Astrocyte of the cerebellum (primary cell): ENCODE measurements at places on chromosomes 2 and 18.

DNA sequence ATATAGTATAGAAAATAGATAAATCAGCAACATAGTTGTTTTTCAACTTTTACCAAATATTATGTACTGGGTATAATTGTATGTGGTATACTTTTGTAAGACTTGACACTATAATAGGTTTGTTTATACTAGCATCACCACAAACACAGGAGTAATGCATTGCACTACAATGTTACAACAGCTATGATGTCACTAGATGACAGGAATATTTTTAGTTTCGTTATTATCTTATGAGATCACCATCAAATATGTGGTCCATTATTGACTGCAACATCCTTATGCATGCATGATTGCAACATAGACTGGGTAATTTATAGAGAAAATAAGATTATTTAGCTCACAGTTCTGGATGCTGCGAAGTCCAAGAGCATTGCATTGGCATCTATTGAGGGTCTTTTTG lies 678.4 kb upstream of the ZNF804A start:
- DNase-seq = no peak

DNA sequence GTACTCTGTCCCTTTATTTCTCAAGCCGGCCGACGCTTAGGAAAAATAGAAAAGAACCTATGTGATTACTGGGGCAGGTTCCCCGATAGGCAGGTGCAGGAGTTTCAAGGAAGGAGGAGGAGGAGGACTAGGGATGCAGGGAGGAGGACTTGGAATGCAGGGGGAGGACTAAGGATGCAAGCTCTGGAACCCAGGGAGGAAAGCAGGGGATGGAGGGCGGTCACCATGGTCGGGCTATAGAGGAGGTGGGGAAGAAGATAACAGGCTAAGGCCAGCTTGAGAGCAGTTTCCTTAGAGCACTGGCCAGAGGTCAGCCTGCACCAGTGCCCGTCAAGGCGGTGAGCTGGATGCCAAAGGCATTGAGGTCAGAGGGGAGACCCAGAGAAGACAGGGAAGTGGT lies 18.7 kb upstream of the B3GNT7 start:
- DNase-seq = no peak

- no peak for DNase-seq
These were observed 61.3 kb downstream of the MRPS9 start for GRCh38 chr2:105099153-105099552.

- no peak for DNase-seq
These were observed 15.5 kb upstream of the ITGA4 start for GRCh38 chr2:181441670-181442069.

DNA sequence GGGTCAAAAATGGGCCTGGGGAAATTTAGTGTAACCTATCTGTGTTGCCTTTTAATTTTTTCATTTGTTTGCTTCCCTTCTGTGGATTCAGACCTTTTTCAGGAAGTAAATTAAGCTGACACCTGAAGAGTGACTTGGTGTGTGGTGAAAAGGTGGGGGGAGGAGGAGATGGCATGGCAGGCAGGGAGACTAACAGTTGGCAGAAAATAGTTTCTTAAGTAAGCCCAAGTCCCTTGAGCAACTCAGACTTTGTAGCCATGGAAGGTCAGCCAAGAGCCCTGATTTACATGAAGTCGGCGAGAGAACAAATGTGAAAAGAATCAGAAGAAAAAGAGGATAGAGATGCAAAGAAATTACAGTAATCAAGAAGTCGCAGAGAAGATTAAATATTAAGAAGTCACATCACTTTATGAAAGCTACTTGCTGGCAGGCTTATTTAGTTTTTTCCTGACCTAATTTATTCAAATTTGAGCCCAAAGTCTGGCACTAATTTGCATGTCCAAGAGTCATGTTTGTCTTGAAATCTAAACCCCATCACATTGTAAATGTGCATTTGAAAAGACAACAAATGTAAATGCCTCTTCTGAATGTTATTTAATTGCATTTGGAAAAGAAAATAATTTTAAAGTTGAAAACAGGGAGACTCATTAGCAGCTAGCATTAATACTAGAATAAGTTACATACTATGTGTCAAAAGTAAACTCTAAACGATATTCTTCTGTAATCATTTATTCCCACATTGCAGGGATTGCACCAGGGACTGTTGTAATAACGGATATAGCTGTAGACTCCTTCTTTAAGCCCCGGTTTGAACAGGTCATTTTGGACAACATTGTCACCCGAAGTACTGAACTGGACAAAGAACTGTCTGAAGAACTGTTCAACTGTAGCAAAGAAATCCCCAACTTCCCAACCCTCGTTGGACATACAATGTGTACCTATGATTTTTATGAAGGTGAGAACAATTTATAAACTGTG lies 19.3 kb downstream of the UPP2 start:
- DNase-seq = no peak

GRCh38 chr2:174083843-174084458 lies 118.8 kb upstream of the SP3 start:
- DNase-seq = no peak

DNA sequence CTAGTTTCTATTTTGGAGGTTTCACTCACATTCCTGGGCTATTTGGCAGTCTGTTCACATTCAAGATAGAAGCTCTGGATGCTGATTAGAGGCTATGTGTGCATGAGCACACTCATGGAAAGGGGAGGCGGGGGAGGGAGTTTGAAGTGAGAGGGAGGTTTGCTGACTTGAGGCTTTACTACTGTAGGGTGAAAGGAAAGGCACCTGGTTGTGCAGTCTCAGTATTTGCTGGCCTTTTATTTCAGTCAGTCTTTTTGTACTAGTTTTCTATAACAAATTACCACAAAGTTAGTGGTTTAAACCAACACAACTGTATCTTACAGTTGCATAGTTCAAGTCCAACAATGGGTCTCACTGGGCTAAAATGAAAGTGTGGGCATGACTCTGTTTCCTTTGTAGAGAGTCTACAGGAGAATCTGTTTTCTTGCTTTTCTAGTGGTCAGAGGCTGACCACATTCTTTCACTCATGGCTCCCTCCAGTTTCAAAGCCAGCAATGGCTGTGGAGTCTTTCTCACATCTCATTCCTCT lies 47.7 kb upstream of the NR4A2 start:
- no peak for DNase-seq

- no peak for DNase-seq
These were observed 197.1 kb downstream of the RDH14 start for GRCh38 chr2:18363348-18363747.

- DNase-seq = no peak
These were observed 74.5 kb downstream of the TWIST2 start for GRCh38 chr2:238922435-238922834.

GRCh38 chr2:8215159-8215863 lies 466.5 kb upstream of the ID2 start:
- no peak for DNase-seq

DNA sequence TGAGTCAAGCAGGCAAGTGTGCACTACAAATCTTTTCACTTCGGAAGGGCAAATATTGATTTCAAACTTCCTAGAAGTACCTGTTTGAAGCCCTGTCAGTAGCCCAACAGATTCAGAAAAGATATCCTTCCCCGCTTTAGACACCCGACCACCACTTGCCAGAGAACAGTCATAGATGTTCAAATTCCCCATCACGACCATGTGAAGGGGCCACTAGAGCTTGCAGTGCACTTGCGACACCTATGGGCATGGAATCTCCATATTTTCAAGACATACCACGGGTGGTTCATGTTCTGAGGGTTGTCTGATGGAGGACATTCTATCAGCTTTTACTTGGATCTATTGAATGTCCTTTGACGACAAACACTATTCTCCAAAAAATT lies 23.8 kb downstream of the GNLY start:
- no peak for DNase-seq

DNA sequence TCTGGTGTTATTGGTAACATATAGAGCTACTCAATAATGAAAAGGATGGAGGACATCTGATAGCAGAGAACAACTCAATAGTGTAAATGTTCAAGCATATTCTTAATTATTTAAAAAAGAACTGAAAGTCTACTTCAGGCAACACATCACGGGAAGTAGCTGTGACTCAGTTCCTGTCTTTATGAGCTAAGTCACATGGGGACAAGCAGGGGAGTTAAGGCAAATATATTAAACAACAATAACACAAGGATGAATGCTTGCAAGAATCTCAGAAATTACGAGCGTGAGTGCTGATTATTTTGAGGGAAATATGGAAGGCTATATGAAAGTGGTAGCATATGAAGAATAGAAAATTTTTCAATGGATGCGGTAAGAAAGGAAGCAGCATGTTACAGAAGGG lies 4.0 kb upstream of the HNMT start:
- no peak for DNase-seq

- peak; percentile 22 for DNase-seq
These were observed 58.1 kb downstream of the AGAP1 start for GRCh38 chr2:235551965-235552364.

GRCh38 chr2:120219291-120219690 lies 3.9 kb downstream of the TMEM185B start:
- DNase-seq = no peak
